HEK293T (cell line): ENCODE measurements at places on chromosomes 2 and 18.

DNA sequence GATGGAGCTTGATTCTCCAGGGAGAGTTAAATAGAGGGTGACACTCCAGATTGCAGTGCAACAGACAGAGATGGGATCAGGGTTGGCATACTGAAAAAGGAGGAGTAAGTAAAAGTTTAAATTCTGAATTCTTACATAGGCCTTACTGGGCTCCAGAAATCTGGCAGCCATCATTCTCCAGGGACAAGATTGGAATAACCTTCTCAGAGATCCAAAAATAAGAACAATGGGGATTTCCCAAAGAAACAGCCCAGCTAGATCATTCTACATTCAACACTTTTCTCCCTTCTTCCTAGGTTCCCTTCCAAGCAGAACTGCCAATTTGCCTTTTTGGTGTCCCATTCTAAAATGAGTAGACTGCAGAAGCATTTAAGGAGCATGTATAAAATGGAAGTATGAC is 14.9 kb upstream of the SERPINB2 start:
- DNase-seq = no peak

DNA sequence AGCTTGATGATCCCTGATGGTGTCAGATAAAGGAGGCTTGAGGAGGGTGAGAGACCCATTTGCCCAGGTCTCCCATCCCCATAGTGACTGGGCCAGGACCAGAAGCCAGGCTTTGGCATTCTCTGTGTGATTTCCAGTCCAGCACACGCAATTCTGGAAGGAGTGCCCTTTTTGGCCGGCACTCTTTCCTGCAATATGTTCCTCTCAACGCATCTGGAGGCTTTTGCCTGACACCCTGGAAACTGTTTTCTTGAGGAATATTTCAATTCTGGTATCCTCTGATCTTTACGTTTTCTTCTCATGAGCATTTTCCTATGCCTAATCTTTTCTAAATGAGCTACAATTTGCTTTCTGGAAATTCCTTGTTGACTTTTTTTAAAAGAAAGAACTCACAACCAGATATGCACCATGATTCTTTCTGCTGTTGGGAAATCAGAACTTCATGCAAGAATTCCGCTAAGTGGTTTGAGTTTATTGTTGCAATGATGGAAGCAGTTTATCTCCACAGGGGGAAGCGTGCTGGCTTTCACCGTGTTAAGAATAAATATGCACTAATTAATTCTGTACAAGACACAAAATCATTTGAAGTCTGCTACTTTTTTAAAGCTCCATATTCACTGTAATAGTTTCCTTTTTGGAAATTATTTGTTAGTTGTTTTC is 143.7 kb downstream of the NAPG start:
- DNase-seq = no peak

GRCh38 chr18:40956213-40956612 is 998.8 kb upstream of the PIK3C3 start:
- DNase-seq = no peak

- no peak for DNase-seq
Measured at GRCh38 chr2:135651717-135652116, 89.9 kb upstream of the UBXN4 start.

GRCh38 chr2:238280083-238280825 is 8.2 kb downstream of the PER2 start:
- no peak for DNase-seq

DNA sequence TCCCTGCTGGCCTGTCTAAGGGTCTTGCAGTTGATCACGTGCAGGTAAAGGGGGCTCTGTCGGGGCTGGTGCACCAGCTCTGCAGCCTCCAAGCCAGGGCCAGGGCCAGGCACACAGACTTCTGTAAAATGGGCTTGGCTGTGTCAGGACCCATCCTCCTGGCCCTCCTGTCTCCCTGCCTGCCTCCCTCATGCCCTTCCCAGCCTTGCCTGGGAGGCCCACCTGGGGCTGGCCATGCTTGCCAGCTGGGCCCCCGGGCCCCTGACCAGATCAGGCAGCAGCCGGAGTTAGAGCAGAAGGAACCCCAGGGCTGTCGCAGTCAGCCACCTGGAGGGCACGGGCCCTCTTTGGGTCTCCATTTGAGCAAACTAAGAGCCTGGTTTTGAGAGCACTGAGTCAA is 2.0 kb downstream of the SLC66A3 start:
- no peak for DNase-seq

GRCh38 chr2:162787616-162788015 is 51.0 kb downstream of the KCNH7 start:
- no peak for DNase-seq

GRCh38 chr18:77206676-77207374 is 42.8 kb upstream of the GALR1 start:
- no peak for DNase-seq

GRCh38 chr2:29613792-29614266 is 307.6 kb downstream of the ALK start:
- no peak for DNase-seq

GRCh38 chr2:70391988-70392387 is 90.1 kb upstream of the FAM136A start:
- no peak for DNase-seq

- DNase-seq = no peak
Measured at GRCh38 chr2:129800686-129801085, 178.8 kb upstream of the RAB6C start.

GRCh38 chr2:192265751-192266150 is 71.0 kb upstream of the TMEFF2 start:
- no peak for DNase-seq

- DNase-seq = no peak
Measured at GRCh38 chr2:111618226-111618977, 265.6 kb downstream of the ANAPC1 start.

DNA sequence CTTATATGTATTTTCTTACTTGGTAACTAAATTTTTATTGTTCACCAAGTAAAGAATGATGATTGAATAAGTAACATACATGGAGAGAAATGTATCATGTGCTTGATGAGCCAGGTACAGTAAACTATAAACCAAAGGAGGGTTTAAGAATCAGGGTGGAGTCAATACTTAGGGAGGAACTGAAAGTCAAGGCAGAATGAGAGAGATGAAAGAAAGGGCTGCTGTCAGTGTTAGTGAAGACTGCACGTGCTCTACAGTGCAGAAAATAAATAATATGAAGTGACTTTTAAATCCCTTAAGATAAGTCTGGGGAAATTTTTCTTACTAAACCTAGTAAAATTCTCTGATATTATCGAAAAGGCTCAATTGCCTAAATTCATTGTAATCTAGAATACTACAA is 986.0 kb downstream of the DSC3 start:
- DNase-seq = no peak

DNA sequence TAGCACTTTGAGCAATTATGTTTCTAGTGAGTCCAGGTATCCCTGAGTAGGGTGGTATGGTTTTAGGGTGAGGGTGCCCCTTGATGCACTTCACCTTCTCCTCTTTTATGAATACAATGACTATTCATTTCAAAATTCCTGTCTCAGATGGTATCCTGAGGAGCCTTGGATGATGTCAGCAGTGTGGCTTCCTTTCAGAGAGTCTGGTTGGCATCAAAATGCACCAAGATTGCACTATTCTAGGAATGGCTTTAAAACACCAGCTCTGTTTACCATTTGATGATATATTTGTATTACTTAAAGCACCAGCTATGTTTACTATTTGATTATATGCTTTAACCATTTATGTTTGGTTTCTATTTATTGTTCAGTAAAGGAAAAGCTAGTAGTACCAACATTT is 141.0 kb downstream of the FMNL2 start:
- no peak for DNase-seq

DNA sequence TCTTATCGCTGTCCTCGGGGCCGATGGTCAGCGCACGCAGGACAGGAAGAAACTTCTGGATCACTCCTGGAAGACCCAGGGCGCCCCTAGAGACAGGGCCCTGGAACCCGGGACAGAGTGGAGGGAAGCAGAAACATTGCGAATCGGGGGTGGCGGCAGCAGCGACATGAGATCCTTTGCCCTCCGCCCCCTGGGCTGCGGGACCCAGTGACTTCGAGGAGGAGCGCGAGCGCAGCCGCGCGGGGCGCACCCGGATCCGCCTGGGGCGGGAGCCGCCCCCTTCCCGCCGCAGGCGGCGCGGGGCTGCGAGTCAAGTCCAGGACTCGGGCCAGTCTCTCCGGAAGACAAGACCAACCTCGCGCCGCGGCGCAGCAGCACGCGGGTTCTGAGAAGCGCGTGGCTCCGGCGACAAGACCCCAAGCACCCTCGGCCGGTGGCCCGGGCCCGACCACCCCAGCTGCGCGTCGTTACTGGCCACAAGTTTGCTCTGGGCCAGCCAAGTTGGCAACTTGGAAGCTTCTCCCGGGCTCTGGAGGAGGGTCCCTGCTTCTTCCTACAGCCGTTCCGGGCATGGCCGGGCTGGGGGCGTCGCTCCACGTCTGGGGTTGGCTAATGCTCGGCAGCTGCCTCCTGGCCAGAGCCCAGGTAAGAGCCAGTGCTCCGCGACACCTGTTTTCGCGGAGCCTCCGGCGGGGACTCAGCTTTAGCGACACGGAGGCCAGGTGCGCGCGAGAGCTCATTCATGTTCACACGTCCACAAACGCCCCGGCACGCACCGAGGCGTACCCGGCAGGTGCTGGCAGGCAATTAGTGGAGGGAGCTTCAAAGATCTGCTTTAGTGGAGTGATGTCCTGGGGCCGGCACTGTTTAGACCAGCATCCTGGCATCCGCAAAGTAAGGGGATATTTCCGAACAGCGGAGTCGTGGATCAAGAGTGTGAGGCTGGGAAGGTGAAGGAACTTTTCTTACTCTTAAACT is at the start of gene PTH2R:
PTH2R (plus strand) TSS at position 319 of the 978 bp plus-strand sequence; CDS start at position 571, 252 bp downstream.
- DNase-seq = peak; percentile 18

DNA sequence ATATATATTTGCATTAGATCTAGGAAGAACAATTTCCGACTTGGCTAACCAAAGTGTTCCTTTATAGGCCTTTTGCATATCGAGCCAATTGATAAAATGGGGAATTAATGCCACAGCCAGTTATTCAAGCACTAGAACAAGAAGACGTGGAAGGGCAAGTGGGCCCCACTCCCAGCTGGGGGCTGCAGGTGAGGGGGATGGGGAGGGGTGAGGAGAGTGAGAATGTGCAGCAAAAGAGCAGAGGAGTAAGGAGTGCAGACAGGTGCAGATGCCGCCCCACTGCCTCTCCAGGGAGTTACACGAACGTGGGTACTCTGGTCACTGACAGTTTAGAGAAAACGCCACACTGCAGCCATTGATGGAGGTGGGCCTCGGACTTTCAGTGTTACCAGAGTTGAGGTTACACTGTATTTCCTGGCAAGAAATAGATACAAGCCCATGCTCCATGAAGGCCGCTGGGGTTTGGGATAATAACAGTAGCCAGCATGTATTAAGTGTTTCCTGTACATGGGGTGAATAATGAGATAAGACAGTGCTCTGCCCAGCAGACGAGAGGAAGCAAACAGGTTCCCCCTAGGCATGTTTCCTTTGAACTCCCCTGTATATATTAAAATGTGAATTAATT is 40.9 kb downstream of the GORASP2 start:
- DNase-seq = no peak

DNA sequence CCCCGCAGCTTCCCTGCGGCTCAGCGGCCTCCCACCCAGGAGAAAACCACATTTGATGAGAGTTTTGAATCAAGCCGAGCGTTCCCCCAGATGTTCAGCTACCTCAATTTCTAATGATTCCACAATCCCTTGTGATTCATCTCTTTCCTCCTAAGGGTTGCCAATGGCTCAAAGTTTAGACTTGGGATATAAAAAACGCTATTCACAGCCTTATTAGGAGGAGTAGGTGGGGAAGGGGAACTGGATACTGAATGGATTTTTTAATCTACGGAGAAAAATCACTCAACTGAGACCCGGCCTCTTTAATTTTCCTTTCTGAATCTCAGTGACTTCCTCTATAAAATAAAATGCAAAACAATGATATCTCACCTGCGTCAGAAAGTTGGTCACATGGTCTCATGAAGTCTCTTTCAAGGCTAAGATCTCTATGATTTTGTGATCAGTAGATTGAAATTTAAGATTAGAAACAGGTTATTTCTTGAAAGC is 192.6 kb upstream of the TCF4 start:
- no peak for DNase-seq

- no peak for DNase-seq
Measured at GRCh38 chr18:48954886-48955819, 4.4 kb upstream of the SMAD7 start.

GRCh38 chr2:199273042-199273511 is 184.7 kb downstream of the SATB2 start:
- no peak for DNase-seq

- DNase-seq = no peak
Measured at GRCh38 chr18:12312976-12313375, 4.9 kb downstream of the TUBB6 start.

DNA sequence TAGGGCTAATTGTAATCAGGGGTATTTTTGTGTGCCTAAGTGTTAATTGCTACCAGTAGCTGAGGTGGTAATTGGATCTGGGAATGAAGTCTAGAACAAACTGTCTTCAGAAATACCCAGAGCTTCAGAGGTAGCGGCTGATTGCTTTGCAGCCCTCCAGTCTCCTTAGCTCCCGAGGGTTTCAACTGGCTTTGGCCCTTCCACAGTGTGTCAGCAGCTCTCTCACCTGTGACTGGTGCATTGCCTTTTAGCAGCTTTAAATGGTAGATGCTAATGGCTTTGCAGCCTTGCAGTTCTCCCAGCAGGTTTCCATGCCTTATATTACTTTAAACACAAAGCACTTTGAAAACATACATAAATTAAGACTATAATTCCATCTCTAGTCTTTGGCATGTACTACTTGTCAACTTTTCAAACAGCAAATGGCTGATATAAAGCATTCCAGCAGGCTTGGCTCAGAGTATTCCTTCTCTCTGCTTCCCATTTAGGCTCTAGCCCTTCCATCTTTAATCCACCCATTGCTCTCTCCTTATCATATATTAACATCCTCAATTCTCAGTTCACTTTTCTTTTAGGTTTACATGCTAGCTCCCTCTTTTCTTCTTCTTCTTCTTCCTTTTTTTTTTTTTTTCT is 156.4 kb upstream of the GALNT13 start:
- no peak for DNase-seq

- DNase-seq = no peak
Measured at GRCh38 chr2:105236060-105236424, 5.5 kb upstream of the GPR45 start.

DNA sequence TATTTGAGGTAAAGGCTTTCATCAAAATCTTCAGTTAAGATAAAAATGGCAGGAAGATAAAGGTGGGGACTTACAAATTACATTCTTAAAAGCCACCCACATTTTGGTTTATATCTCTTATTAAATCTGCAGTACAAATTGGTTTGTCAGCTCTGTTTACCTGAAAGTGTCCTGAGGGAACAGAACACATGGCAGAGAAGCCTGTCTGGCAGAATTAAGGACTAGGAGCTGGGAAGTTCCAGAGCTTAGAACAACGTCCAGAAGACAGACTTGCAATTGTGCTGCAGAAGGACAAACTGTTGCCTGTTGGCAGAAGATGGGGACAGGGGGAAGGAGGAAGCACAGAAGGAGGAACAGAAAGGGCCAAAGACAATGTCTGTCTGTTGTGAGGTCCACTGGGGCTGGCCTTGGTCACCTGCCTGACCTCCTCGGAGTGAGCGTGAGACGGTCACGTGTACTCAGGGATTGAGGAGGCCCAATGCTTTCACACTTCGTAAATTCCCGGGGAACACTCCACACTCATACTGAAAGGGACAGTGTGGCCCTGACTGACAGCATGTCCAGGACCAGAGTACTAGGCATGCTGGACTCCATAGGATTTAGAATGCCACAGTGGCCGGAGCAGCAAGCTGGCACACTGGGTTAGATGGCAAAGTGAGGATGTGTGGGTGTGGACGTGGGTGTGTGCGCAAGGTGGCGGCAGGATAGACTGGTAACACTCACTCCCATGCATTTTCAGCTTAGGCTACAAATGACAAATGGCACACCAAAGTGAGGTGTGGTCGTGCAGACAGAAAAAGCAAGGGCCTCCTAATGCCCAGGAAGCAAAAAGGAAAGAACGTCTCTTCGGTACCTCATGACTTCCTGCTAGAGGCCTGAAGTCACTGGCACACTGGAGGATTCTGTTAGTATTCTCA is 210.9 kb upstream of the REV1 start:
- DNase-seq = no peak
